ENCODE measurements at places on chromosomes 3 and 15.

DNA sequence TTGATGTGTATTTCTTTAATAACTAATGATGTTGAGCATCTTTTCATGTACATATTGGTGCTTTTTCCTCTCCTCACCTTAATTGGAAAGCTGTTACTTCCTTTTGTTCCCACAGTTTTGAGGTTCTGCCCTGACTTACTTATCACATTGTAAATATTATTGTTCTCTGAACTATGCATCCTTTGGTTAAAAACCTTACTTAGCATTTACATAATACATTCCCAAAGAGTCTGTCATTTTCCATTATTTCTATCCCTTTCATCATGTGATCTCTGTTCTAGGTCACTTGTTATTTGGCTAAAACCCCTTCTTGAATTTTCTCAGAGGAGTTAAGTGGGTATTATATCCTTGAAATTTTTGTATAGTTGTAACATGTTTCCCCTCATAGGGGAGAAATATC is 33.0 kb downstream of the SLC12A6 start:
- DNase-seq: no peak

DNA sequence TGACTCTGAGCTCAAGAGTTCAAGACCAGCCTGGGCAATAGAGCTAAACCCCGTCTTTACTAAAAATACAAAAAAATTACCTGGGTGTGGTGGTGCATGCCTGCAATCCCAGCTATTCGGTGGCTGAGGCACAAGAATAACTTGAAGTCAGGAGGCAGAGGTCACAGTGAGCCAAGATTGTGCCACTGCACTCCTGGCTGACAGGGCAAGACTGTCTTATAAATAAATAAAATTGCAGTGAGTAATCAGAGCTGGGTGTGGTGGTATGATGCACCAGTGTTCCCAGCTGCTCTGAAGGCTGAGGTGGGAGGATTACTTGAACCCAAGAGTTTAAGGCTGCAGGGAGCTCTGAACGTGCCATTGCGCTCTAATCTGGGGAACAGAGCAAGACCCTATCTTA is 55.9 kb upstream of the GCNT3 start:
- DNase-seq: no peak

DNA sequence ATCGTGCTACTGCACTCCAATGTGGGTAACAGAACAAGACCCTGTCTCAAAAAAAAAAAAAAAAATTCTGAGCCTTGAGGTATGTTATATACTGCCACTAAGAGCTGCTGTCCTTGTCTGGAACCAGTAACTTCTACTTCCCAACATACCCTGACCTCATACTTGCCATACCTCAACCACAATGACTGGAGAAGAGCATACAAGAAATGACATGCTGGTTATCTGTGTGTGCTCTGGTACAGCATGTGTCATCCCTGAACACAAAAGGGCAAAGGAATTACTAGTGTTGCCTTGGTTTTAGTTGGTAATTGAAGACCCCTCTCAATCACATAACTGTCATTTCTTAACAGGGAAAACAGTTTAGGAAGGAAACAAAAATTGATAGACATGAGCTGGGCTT is 54.5 kb downstream of the MRPS25 start:
- no peak for DNase-seq

GRCh38 chr3:31882895-31883294 is 98.2 kb downstream of the OSBPL10 start:
- no peak for DNase-seq

DNA sequence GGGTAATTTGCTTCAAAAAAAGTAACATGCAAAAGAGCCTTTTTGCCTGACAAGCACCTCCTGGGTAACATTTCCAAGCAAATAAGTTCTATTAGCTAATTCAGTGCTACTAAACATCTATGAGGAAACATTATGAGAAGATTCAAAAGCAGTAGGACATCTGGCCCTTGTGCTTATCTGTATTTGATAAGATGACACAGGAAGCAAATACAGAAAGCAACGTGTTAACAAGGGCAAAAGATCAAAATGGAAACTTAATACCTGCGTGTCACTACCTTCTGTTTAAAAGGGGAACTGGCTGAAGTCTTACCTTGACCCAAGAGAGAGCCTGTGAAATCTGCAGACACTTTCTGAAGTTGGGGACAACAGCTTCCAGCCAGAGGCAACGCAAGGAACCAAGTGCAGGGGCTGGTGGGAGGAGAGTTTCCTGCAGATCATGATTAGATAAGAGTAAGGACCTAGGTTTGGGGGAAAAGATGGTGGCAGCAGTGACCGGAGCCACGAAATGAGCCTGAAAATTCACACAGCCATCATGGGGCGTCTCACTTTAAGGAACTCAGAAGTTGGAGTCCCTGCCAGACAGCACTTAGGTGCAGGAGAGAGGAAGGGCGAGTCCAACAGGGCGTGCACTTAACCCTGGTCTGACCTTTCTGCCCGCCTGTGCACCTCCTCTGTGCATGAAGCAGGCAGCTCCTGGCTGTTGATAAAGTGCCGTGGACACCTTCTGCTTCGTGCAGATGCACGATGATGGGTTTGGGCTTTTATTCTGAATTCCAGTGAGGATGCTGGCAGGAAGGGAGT is 153.6 kb upstream of the BHLHE40 start:
- no peak for DNase-seq

DNA sequence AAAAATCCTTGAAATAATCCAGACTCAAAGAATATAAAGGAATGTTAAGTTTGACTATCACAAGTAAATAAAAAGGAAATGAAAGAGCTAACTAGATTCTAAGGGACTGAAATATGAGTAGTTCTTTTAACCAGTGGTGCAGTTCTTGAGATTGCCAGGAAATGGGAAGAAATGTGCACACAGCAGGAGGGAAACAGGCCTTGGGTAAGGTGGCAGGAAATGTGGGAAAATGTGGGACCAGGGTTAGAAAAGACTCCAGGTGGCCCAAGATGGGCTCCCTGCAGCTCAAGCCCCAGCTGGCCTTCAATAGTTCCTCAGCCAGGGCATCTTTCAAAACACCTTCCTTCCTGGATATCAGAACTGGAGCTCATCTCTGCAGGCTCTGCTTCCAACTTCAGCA is 181.3 kb downstream of the ISL2 start:
- no peak for DNase-seq

Measured in GM04503 (cell line).